ENCODE measurements at places on chromosomes 4 and X. TPM values are rescaled to one million over a fixed set of nuclear protein-coding genes. Genes with fewer than 3 reads are reported as not detected.

DNA sequence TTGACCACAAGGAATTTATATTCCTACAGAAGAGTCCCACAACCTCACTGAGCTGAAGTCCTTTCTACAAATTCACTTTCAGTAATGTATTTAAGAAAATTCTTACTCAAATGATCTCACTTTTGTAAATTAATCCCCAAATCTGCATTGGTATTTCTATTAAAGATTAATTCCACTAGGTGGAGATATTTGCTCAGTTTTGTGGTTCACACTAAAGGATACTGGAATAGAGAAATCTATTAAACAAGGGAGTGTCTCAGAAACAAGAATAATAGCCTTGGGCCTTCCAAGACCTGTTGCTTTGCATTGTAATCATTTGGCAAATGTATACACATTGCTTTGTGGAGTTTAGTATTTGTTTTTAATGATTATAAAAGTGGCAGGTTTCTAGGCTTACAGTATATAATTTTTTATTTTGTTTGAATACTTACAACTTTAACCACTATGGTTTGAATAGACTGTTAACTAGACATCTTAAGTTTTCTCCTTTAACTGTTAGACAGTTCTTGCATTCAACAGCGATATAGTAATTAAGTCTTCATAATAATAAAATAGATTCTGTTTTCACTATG, 25.9 kb downstream of the CFAP299 start:
- DNase-seq = no peak

DNA sequence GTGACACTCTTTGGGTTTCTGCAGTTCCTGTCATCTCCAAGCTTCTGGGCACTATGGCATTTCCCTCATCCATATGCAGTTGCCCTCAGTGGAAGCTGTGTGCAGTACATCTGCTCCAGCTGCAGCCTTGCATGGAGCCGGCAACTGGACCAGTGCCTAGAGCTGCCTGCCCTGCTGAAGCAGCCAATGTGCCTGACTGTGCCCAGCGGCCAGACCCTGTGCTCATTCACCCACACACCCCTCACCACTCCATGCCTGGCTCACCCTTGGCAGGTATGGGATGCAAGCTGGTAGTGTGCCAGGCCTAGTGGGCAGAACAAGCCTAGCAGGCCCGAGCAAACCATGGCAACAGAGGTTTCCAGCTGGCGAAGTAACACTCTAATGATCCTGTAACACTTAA, 370.8 kb downstream of the FSTL5 start:
- DNase-seq = no peak

- DNase-seq = no peak
These were observed 222.5 kb downstream of the AFF2 start for GRCh38 chrX:148722966-148723365.

GRCh38 chrX:24020306-24020876, 6.6 kb downstream of the KLHL15 start:
- DNase-seq = no peak

IL2 gene
- polyA plus RNA-seq = not detected
